ENCODE measurements at places on chromosomes 3 and 15. TPM values are rescaled to one million over a fixed set of nuclear protein-coding genes. Genes with fewer than 3 reads are reported as not detected.

GRCh38 chr15:60829416-60829815 lies 350.5 kb upstream of the ICE2 start:
- DNase-seq: no peak

DNA sequence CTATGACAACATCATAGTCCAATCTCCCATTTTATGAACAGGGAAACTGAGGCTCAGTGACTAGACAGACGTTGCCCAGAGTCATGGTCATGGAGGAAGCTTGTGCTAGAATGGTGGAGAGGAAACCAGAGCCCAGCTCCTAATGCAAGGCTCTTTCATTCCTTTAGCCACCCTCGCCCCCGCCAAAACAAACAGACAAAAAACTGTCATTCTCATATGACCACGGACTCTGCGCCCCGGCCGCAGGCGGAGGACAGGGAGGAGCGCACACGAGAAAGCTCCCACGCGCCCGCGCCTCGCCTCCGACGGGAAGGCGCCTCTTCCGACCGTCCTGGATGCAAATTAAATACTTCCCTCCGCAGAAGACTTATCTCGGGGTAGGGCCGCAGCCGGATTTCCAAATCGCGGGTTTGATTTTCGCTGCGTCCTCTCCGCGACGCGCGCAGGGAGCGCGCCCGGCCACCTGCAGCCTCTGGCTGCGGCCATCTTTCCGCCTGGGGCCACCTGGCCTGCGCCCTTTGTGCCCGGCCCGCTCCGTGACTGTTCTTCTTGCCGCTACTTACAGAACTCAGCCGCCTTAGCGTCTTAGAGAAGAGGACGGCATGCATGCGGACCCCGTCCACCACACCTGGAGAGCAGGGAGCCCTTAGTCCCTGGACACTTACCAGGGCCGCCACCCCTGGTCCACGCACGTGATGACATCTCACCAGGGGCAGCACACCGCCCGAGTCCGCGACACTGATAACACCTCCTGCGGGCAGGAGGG lies 670 bp upstream of the ATP13A3 start:
- no peak for DNase-seq

DNA sequence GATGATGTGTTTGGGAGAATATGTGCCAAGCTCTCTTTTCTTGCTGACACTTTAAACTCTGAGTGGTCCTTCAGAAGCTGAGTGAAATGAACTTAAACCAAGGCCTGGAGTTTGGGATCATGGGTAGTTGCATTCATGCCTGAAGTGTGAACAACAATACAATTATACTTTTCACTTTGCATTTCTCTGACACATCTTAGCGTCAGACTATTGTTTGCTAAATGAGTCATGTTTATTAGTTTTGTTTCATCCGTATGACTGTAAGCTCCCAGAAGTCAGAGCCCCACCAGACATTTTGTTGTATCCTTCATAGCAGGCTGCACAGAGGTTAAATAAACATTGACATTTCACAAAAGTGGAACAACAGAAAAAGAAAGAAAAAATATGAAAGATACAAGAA lies 542.6 kb downstream of the TUSC7 start:
- peak; percentile 73 for DNase-seq

DNA sequence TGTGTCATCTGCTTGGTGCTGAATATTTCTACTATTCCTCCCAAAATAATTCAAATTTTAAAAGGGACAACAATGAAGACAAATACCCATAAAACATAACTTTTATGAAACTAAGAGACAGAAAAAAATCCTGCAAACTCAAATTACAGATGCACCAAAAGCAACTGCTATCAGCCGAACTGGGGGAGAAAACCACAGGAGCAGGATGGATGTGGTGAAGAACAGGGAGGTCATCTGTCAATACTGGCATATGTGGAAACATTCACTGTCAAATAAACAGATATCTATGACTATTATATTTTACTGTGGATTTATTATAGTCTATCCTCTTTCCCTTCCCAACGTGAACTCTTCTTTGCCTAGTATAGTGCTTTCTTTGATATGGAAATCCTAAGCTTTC lies 53.3 kb upstream of the CPOX start:
- no peak for DNase-seq

The TRIM42 gene
- total RNA-seq: not detected
